MV-4-11 (cell line): ENCODE measurements at places on chromosomes 1 and 21.

DNA sequence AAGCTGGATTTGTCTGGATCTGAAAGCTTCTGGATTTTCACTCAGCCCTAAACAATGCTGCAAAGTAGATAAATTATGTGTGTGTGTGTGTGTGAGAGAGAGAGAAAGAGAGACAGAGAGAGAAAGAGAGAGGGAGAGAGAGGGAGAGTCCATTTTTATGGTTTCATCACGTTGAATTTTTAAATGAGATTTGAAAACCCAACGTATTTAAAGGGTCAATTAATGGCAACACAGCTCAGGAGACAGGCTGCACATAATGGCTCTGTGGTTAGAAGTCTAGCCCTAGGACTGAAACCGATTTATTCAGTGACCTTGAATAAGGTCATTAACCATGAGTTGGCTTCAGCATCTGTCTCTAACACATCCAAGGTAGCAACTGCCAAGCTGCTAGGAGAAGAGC is 35.3 kb upstream of the FMN2 start:
- DNase-seq = no peak

DNA sequence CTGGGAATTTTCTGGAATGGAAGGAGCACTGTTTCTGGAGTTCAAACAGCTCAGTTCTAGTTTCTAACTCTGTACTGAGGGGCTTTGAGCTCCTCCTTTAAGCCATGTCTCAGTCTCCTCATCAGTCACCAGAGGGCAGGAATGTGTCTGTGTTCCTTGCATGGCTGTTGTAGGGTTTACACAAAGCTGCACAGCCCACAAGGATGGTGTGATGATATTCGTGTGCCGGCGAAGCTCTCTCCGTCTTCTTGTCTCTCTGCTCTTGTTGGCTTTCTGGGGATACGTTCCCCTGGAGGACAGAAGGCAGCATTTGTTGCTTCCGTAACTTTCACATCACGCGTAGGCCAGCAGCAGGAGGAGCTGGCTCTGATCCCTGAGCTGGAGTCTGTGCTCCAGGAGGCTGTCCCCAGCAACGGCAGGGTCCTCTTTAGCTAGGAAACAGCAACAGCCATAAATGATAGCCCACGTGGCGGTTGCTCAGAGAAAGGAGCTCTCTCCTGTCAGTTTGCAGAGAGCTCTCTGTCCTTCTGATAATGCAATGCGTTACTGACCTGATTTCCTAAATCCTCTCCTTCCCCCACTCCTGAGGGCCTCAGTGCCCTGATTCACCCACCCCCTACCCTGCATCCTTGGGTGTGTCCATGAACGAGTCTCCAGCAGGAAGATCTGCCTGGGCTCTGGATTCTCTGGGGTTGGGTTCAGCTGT is 189.2 kb upstream of the VAMP3 start:
- no peak for DNase-seq

DNA sequence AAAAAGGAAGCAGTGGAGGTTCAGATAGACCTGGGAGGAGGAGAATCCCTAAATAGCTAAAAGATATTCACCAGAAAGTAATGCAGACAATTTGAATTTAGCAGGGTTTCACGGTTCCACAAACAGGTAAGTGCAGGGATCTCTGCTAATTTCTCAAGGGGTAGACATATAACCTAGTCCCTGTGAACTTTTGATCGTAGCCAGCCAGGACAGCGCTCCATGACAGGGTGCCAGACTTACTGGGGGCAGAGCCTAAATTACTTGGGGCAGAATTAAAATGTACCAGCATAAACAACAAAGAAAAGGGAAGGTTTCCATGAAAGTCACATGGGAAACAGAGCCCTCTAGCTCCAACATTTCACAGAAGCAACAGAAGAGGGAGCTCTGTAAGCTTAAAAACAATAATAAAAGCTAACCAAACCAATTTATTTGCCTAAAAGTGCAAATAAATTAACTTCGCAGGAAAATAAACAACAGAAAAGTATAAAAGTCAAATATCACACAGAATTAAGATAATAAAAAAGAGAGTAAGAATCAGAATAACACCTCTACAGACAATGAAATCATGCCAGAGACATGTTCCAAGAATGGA is 198.3 kb downstream of the DUSP10 start:
- DNase-seq = peak; percentile 33

GRCh38 chr1:22914156-22914555 is 58.5 kb downstream of the LACTBL1 start:
- no peak for DNase-seq

GRCh38 chr1:218495931-218496330 is 150.8 kb downstream of the TGFB2 start:
- no peak for DNase-seq

- DNase-seq = no peak
These were observed 13.9 kb downstream of the TEX50 start for GRCh38 chr1:173648880-173649605.

DNA sequence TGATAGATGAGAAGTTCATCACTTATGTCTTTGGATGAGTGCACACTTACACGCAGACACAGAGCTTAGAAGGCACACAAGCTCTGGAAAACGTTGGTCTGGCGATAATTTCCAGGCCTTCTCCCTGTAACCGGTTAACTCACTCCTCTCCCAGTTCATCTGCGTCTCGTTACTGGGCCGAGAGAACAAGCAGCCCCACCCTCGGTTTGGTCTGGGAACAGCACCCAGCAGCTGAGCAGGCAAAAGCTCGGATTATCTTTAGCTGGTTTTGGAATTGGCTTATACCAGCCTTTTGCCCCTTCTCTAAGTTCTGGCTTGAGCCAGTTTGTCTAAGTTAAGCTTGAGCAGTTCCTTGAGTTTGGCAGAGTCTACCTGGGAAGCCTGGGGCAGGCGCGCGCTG is 27.3 kb upstream of the COL6A1 start:
- DNase-seq = no peak

DNA sequence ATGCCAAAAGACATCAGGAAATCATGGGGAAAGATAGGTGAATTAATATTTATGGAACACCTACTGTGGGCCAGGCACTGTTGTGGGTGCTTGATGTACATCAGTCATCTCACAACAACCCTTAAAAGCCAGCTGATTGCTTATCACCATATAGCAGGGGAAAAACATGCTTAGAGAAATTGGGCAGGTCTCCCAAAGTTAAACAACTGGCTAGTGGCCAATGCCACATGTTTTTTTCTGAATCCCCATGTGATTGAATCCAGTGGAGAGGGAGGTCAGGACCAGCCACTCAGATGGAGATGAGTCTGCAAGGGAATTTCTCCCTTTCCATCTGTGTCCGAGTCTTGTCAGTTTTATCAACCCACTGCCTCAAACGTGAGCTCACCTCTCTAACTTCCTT is 33.5 kb downstream of the UTP25 start:
- DNase-seq = no peak

DNA sequence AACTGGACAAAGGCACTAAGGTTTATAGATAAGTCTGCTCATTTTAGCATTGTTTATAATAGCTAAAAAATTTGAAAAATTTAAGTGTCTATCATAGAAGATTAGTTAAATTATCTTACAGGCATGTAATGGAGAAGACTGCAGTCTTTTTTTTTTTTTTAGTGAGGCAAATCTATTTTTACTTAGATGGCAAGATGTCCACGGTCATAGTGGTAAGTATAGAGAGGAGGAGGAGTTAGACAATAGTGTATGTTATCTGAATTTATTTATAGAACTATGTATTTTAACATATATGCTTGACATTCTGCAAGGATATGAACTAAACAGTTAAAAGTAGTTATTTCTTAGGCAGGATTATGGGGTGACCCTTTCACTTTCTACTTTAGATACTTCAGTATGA is 149.0 kb downstream of the SYT2 start:
- no peak for DNase-seq

GRCh38 chr1:214958486-214958885 is 124.1 kb upstream of the KCNK2 start:
- peak; percentile 53 for DNase-seq

DNA sequence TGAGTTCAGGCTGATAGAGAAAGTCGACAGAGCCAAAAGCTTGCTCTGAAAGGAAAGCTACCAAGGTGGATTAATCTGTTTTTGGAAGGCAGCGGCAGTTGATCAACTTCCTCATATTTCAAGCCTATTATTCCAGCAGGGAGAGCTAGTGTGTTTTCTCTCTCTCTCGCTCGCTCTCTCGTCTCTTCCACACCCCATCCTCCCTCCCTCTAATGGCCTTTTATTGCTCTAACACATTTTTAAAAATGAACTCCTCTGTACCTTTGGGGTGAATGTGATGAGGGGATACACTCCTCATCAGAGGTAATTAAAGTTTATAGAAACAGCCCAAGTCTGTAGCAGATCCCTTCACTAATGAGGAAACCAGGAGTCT is 126.4 kb downstream of the CLIC6 start:
- no peak for DNase-seq

DNA sequence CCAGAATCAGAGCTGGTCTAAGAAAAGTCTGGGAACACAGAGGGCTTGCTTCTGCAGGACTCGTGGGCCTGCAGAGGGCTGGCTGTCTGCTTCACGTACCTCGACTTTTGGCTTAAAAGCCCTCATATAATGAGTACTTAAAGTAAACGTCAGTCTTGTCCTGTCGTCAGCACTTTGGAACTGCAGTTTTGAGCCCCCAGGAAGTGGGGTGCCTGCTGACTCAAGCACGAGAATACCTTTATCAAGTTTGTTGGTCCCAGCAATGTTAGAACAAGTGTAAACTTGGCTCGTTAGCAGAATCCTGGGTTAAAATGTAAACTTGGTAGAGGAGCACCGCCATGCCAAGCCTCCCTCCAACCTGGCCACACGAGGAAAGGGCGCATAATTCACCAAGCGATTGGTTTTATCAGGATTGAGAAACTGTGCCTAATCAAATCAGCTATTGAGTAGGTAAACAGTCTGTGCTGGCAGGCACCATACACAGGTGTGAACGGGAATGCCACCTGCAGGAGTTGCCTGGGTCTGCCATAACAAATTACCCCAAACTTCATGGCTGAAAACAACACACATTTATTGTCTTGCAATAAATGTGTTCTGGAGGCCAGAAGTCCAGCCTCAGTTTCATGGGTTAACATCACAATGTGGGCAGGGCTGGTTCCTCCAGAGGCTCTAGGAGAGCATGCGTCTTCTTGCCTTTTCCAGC is 45.0 kb upstream of the FHAD1 start:
- DNase-seq = no peak

GRCh38 chr1:4079815-4080214 is 179.7 kb upstream of the C1orf174 start:
- no peak for DNase-seq

DNA sequence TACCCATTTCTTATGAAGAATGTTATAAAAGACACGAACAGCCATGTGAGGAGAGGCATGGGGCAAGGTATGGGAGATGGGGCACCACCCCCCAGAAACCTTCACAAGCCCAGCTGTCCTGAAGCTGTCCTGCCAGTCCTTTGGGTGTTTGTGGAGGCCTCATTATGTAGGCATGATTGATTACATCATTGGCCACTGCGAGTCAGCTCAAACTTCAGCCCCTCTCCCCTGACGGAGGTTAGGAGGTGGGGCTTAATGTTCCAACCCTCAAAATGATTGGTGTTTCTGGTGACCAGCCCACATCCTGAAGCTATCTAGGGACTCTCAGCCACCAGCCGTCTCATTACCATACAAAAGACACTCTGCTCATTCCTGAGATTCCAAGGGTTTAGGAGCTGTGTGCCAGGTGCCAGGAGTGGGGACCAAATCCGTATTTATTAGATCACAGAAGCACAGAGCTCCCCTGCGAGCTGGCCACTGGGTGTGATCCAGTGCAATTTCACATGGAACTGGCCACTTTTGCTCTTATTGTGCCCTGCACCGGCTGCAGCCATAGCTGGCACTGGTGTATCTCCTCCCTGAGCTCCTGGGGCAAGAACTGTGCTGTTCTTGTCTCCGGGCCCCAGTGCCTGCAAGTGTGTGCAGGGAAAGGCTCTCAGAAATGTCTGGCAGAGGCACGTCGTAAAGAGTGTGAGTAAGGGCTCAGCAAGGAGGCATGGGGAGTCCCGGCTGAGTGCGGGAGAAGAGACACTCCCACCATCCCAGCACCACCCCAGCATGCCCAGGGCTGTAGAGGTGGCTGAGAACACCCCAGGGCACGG is 10.5 kb downstream of the KIAA1614 start:
- peak; percentile 58 for DNase-seq

GRCh38 chr1:161200421-161200991 is 1.7 kb upstream of the ADAMTS4 start:
- DNase-seq = no peak

GRCh38 chr1:167713330-167714081 is 8.3 kb upstream of the MPZL1 start:
- peak; percentile 15 for DNase-seq

DNA sequence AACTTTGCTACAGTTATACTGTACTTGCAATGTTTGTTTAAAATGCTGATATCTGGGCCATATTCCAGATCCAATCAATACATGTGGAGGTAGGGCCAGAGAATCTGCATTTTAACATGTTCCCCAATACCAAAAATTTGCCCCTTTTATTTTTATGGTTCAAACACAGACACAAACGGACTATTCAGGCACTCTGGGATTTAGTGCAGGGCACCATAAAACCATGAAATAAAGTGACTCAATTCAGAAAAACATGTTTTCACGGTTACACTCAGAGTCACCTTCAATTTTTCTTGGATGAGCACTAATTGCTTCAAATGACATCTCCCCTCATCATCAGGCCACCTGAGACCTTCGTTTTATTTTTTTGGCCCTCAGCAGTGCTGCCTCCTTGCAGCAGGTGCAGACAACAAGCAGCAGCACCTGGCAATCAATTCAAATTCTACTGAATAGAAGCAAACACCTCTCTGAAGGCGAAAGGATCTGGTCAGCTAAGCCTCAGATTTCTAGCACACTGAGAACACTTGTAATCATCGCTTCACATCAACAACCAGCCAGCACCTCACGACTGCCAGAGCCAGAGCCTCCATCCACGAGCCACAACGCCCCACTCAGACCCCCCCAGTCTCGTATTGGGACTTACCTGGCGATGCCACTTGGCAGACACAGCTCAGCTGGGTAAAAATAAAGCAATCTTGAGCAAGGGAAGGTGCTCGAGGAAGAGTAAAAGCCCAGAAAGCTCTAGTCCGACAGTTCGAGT is 1.1 kb downstream of the ERO1B start:
- DNase-seq = no peak

DNA sequence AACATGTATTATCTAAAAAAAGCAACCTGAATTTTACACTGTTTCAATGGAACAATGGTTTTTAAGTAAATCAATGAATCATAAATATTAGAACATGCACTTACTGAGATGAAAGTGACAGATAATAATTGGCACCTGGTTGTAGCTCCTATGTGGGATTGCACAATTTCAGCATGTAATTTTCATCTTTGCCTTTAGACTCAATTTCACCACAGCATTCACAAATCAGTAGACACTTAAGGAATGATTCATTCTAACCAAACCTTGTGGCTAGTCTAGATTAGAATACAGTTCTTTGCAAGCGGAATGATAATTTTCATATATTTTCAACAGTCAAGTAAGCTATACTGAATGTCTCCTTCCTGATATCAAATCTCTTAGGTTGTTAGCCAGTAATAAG is 853.4 kb downstream of the KCNT2 start:
- no peak for DNase-seq

GRCh38 chr1:210025870-210026269 is 87.9 kb downstream of the SYT14 start:
- DNase-seq = no peak

DNA sequence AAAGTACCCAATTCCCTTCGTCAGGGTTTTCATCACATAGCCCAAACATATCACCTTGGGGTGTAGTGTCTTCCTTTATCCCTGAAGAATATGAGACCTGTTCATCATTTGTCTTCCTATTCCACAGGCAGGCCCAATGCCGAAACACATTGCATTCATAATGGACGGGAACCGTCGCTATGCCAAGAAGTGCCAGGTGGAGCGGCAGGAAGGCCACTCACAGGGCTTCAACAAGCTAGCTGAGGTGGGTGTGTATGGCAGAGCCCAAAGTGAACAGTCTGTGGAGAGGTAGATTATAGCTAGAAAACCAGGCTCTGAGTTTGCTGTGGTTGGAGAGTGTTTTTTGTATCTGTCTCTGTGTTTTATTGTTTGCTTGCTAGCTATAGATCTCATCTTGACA is 5.9 kb downstream of the DHDDS start:
- DNase-seq = no peak
